NCI-H524 treated with DMSO at 0.1 percent for 48 hours (cell line): ENCODE measurements at places on chromosomes 1 and 21.
A peak's percentile ranks its signal among the peaks of the same experiment; 100 is the strongest.

DNA sequence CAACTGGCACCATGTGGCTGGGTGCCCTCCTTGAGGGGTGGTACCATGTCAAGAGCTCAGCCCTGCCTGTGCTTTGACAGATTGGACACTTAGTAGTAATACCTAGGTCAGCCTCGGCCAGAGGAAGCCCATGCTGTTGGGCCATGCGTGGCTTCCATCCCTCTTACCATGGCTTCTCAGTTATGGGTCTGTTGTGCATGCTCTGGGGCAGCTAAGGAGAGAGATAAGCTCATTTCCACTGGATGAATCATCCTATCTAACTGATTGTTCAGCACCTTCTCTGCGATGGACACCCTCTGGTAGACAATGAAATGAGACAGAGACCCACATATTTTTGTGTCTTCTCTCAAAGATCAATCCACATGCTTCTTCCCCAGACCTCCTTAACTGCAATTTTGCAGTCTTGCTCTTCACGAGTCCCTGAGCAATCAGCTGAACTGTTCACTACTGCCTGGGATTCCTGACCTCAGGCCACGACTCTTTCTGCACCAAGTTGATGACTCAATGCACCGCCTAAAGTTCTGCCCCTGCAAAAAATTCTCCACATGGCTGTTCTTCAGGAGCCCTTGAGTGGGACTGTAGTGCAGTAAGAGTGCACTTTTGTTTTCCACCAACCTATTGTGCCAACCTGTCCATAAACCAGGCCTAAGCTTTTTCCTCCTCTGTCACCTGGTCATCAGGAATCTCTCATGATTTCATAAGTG lies 6.9 kb upstream of the TRIM62 start:
- no peak for DNase-seq

DNA sequence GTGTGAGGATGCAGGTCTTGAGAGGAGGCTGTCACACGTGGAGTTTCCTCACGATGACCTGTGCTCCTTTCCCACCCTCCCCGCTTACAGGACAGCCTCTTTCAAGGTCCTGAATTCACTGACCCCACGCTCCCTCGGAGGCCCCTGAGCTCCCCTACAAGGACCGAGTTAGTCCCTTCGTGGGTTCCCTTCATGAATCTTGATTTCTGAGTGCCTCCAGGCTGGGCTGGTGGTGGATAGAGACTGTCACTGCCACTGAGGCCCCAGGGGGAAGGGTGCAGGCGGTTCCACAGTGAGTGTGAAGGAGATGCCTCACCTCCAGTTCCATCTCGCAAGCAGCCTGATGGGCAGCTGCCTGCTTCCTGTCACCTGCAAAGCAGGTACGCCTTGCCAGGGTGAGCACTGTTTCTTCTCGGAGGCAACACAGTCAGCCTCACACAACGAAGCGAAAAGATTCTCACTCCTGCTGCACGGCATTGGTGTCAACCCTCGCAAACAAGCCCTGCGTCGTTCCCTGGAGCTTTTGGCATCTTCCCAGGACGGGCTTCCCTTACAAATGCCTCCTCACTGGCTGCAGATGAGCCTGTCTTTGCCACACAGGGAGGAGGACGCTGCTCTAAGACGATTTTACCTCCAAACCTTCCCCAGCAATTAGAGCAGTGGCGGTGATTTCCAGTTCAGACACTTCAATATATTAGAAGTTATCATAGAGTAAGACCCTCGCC lies 26.7 kb upstream of the PCP4 start:
- no peak for DNase-seq

- no peak for DNase-seq
Measured at GRCh38 chr1:200831091-200831490, 41.7 kb upstream of the GPR25 start.

- no peak for DNase-seq
Measured at GRCh38 chr1:10793129-10793651, 3.3 kb downstream of the CASZ1 start.

DNA sequence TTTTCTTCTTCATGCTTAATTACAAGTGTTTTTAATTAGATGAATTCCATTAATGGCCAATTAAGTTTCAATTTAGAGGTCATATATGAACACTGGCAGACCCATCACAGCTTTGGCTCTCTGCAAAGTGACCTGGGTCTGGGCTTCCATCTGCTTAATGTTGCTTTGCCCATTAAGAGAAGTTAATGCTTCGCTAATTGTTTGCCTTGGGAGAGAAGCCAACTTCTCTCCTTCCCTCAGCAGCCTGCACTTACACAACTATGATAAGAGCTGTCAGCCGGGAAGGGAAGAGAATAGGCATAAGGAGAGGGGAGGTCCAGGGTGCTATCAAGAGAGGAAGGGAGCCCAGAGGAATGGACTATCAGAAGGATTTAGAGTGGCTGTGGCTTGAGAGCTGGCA lies 29.0 kb upstream of the CCDC190 start:
- no peak for DNase-seq

- DNase-seq = no peak
Measured at GRCh38 chr1:164786980-164787833, 228.2 kb downstream of the PBX1 start.

DNA sequence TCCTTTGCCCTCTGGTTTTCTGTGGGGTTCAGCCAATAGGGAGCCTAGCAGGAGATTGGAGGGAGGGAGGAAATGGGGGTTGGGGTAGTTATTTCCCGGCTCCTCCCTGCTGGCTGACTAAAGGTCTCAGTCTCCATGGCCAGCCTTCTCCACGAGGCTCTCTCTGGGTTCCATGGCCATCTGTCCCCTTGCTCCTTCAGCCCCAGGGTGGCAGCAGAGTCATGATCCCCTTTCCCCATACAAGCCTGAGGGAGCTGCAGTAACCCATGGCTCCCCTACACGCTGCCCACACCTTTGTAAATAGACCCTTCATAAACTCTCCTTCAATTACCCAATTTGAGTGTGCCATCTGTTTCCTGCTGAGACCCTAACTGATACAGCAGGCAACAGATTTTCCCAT lies 176.1 kb upstream of the CSF3R start:
- DNase-seq = peak; percentile 94

- DNase-seq = no peak
Measured at GRCh38 chr1:208264469-208265121, 20.4 kb upstream of the PLXNA2 start.

GRCh38 chr1:227449051-227449450 lies 114.3 kb upstream of the ZNF678 start:
- DNase-seq = no peak

GRCh38 chr1:220278991-220279390 lies 6.7 kb upstream of the RAB3GAP2 start:
- DNase-seq = no peak

DNA sequence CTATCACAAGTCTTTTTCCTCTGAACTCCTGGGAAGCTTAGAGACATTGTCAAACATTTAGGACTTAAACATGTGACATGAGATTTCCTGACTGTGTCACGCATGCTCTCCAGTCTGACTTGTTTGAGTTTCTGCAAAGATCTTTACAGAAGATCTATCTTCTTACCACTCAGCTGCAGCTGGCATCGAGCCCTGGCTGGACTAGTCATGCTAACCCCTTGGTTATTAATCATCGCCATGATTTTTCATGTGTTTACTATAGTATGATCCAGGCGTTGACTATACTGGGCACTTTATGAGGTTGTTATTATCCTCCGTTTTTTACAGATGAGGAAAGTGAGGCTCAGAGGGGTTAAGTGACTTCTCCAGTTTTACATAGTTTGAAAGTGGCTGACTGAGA lies 18.1 kb upstream of the IRF2BP2 start:
- DNase-seq = no peak

DNA sequence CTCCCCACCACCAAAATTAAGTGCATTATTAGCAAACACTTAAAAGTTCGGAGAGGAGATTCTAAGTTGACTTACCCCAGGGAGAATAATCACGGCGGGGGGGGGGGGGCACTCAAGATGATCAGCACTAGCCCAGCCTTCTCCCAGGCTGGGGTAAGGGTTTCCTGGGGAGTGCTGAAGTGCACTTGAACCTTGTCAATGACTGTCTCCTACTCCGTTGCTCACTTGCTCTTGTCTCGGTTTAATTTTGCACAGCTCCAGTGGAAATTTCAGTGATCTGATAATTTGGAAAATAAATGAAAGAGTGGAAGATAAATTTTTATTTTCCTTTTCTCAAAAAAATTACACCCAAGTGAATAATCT lies 59.2 kb downstream of the PBX1 start:
- peak; percentile 64 for DNase-seq

- DNase-seq = no peak
Measured at GRCh38 chr1:114167226-114167625, 13.6 kb upstream of the SYT6 start.

DNA sequence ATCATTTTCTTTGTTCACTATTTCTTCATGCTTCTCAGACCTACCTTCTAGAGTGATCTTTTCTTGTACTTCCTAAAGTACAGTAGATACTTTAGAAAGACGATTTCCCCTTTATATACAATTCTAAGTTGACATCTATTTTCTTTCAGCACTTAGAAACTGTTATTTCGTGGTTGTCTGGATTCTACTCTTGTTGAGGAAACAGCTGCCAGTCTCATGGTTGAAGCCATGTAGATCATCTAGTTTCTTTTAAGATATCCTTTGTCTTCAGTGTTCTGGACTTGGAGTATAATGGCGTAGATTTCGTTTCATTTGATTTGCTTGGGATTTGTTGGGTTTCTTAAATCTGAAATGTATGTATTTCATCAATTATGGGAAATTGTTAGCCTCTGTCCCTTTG lies 67.6 kb downstream of the PKN2 start:
- no peak for DNase-seq

GRCh38 chr1:167957710-167958109 lies 20.8 kb upstream of the MPC2 start:
- no peak for DNase-seq

GRCh38 chr21:42575111-42575510 lies 61.5 kb downstream of the SLC37A1 start:
- no peak for DNase-seq

DNA sequence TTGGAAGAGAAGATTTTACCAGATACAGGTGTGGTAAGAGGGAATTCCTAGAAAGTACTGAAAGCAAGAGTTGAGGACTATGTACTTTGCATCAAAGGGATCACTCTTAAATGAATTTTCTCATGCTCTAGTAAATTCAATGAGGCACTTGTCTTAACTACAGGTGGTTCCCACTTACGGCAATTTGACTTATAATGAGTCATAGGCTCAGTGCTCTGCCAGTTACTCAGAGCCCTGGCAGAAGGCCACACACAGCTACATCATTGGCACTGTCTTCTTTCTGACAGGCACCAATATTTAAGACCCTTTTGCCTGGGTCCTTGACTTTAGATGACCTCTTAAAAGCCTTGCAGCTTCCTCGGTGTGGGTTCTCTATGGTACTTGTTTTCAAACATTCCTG lies 15.9 kb upstream of the ADAMTS5 start:
- no peak for DNase-seq

- DNase-seq = no peak
Measured at GRCh38 chr1:81232420-81232819, 568.3 kb upstream of the ADGRL2 start.

DNA sequence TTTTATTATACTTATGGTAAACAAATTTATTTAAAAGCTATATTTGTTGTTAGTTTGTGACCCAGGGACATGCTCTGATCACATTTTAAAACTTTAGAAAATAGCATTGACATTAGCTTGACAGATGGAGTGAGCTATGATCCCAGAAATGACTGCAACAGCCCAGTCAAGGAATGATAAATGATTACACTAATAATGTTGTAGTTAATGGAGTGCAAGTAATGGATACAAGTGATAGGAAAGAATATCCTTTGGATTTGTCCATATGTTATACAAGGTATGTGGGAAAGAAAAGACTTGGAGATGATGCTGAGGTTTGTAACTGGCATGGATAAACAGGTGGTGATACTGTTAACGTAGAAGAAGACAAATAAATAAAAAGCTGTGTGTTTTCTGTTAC lies 1908.7 kb downstream of the MRPL39 start:
- DNase-seq = no peak

DNA sequence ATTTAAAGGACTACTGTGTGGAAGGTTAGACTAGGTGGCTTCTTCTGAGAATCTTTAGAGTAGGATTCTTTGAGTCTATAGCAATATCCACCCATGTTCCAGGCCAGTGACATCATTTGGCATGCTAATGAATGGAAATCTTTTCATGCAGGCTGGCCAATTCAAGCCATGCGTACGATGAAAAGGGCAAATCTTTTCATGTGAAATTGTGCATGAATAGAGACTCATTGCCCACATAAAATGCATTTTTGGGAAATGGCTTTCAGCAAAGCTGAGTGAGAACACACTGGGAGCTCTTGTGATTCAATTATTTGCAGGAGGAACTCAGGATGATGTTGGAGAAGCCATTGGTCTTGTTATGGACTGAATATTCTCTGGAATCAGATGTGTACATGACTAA lies 324.9 kb upstream of the DAB1 start:
- DNase-seq = no peak

DNA sequence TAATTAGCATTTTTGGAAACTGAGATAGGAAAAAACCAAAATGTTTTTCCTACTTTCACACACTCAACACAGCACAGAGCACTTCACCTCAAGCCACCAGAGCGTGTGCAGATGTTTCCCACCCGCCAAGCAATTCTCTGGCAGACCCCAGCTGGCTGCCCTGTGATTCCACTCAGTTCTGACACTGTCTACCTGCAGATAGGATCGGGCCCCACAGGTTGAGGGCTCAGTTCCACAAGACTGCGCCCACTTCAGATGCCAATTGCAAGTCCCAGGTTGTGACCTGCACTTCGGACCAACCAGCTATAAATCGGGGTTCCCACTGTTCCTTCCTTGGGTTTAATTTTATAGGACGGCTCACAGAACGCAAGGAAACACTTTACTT lies 9.9 kb downstream of the KIAA1614 start:
- DNase-seq = no peak

- no peak for DNase-seq
Measured at GRCh38 chr1:15797614-15798390, 9.6 kb downstream of the UQCRHL start.

DNA sequence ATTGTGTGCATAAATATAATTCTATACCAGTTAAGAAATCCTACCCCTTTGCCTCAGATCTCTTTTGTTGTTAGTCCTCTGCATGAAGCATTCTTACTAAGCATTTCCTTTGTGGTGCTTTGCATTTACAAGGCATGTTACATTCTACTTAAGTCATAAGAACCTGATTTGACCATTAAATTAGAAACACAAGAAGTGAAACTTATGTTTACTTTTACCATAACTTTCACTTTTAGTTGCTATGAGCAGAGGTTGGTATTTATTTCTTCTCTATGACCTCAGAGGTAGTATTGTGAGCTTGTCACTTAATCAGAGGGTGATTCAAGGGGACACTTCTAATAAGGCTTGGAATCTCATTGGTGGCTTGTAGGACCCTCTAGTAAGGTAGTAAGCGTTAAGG lies 9.0 kb downstream of the FAM20B start:
- DNase-seq = no peak

GRCh38 chr1:36894824-36895223 lies 139.5 kb downstream of the GRIK3 start:
- no peak for DNase-seq

- DNase-seq = no peak
Measured at GRCh38 chr1:54357967-54358366, 48.2 kb downstream of the SSBP3 start.

DNA sequence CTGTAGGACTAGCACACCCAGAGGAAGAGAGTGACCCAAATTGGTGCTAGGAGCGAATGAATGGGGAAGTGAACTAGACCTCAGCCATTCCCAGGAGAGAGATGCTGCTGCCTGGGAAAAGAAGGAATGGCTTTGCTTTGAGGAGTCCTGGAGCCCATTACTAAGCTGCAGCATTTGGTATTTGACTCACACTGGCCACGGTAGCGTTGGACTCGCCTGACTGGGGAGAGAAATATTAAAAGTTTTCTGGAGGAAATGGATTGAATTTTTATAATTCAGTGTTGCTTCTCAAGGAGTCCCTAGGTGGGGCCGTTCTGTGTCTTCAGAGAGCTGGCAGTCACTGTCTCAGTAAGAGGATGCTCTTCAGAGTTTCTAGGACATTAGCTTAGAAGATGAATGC lies 40.2 kb downstream of the PIK3CD start:
- DNase-seq = no peak
